ENCODE measurements at places on chromosomes 2 and 18.

DNA sequence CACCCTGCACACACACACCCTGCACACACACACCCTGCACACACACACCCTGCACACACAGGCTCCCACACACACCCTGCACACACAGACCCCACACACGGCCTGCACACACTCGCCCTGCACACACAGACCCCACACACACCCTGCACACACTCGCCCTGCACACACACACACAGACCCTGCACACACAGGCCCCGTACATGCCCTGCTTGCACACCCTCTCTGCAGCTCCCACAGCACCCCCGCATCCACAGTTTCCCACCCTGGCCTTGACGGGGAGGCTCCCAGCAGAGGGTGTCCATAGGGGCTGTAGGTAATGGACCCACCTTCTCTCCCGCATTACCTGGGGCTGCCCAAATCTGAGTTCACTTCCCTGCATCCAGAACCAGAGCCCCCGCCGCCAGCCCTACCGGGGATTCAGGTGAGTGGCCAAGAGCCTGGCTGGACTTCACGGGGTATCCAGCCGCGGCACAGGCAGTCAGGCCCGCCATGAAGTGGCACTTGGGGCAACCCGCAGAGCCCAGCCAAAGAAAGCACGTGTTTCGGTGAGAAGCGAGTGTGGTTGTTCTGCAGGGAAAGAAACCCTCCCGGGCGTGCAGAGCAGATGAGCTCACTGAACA is 88.6 kb upstream of the GPC1 start:
- no peak for DNase-seq

DNA sequence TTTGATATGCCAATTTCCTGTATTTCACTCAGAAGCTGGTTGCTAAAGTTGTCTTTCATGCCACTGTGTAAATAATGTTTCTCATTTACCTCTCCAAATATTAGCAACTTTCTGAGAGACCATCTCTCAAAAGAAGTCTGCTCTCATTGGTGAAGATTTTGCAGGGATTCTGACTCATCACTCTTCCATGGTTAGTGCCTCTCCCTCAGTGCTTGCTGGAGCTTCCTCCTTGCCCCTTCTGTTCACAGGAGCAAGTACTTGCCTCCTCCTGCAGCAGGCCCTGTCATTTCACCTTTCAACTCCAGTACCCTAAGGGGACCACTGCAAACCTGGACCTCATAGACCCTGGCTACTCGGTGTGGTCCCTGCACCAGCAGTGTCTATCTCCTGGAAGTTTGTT is 168.8 kb downstream of the ZNF385B start:
- no peak for DNase-seq

DNA sequence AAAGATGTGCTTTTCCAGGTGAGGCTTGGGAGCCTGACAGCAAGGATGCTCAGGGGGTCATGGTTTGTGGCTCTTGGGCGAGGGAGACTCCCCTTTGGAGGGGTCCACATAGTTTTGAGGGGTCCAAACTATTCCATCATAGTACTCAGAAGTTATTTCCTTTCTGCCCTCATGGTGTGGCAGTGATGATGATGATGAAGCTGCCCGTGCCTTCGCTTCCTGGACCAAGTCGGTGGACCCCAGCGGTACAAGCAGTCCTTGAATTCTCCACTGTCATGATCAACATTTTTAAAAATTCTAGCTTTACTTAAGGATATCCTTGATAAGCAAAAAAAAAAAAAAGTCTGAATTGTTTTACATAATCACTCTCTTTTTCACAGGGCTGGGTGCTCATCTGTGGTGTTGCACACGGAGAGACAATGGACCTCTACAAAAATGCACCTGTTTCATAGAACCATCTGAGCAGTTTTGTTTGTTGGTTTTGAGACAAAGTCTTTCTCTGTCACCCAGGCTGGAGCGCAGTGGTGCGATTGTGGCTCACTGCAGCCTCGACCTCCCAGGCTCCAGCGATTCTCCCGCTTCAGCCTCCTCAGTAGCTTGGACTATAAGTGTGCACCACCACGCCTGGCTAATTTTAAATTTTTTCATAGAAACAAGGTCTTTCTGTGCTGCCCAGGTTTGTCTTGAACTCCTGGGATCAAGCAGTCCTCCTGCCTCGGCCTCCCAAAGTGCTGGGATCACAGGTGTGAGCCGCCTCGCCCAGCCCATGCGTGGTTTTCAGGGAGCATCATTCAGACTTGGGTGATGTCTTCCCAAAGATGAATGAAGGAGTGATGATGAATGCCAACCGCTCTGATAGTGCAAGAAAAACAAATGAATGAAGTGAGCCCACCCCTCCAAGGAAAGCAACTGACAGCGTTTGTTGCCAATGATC is 271.4 kb upstream of the HDAC4 start:
- no peak for DNase-seq

DNA sequence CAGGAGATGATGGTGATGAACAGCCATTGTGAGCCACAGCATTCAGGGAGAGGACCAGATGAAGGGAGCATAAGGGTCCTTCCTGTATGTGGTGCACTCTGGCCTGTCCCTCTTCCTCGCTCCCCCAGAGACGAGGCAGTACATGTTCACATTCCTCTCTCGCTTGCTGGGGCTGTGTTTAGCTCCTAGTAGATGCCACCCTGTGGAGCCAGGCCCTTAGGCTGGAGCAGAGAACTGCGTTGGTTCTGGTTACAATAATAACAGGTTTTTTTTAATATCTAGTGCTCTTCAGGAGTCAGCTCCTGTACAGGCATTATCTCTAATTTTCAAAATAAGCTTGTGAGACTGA is 171.1 kb upstream of the MYT1L start:
- DNase-seq = no peak

DNA sequence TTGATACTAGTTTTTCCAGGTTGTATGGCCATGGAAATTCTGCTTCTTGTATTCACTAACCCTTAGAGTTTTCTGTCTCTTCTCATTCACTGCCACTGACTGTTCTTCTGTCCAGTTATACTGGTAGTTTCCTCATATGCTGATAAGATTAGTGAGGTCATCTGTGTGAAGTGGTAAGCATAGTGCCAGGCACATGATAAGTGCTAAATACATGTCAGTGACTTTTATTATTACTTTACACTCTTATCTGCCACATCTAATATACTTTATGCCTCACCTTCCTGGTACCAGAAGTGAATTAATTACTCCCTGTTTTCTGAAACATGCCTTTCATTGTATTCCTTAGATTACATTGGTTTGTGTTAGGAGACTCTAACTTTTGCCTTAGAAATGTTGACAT is 91.3 kb downstream of the NBEAL1 start:
- no peak for DNase-seq

DNA sequence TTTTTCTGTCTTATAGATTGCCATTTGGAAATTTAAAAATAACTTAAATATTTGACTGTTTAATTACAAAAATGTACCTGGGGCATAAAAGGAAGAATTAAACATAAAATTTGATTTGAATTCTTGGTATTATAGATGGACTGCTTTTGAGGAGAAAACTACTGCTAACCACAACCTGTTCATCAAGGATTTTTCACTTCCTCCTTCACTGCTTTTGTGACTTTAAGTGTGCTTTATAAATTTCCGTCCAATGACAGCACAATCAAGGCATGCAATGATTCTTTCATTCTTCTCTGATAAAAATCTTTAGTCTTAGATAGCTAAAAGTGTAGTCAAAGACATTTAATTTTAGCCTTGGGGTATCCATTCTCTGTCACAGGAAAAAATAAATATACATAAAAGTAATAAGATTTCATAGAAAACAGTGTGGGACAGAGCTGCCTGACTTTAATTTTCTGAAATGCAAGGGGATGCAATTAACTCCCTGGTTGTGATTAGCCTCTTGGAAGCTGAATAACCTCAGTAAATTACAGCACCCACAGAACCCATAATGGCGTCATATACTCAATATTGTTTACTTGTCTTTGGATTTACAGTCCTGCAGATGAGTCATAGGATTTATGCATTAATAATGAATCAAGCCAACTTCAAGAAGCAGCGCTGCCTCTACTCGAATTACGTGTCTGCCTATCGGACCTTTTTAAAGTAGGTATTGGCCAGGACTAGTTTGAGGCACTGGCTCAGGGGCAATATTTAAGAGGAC is 587.9 kb downstream of the NRXN1 start:
- DNase-seq = no peak

- DNase-seq = peak; percentile 81
These were observed 88.8 kb downstream of the GFPT1 start for GRCh38 chr2:69298261-69298660.

DNA sequence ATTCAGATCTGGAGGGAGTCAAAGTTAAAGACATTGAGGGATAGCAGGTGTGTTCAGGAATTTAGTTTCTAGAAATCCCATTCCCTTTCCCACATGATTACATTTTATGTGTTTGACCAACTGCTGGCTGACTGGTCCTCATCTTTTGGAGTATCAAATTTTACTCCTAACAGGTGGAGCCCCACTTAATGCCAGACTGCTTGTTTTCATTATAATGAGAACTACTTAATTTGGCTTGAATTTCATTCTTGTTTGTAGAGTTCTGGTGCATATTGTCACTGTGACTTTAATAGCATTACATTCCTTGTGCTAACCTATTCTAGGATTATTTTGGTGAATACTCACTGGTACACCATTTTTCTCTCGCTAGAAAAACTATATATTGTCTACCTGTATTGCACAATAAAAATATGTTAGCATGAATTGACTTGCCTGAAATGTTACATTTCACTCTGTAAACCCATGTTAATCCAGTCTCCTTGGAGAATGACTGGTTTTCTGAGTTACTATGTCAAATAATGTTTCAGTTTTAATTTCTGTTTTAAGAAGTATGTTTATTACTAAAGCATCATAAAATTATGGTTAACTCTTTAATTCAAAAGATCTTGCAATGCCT is 98.2 kb downstream of the TANC1 start:
- DNase-seq = no peak

GRCh38 chr2:43346602-43347567 is 120.5 kb upstream of the ZFP36L2 start:
- no peak for DNase-seq

DNA sequence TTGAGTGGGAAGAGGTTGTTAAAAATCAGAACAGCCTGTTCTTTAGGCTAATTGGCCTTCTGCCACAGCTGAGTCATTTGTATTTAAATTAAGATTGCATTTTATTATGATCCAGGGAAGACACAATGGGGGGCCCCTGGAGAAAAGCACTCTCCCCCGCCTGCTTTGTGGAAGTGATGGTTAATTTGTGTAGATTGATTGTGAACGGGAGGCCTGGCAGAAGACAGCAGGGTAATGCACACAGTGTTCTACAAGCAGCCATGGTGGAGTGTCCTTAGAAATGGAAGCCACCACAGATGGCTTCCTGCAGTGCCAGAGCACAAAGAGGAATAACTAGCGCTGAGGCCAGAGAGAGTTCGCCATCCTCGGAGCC is 19.6 kb downstream of the RAMP1 start:
- DNase-seq = no peak

DNA sequence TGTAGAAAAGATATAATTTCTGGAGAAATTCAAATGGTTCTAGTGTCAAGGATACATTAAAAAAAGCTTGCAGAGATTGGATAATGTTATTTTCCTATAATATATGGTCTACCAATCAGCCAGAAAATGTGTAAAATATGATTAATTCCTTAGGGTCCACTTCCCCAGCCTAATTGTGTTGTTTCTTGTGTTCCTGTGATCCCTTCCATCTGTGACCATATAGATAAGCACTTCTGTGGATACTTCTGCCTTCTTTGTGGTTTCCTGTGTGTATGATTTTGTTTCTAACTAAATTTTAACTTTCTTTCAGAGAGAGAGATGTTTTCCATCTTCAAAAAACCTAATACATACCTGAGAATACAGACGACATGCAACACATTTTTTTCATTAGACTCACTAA is 367.1 kb upstream of the PIK3C3 start:
- no peak for DNase-seq

Data from NB4 (cell line).